ENCODE measurements at places on chromosomes 11 and 22.

GRCh38 chr11:44224867-44225501, 85.0 kb downstream of the ALX4 start:
- no peak for DNase-seq

GRCh38 chr11:6455070-6455469, 14.3 kb upstream of the HPX start:
- DNase-seq, result no peak

DNA sequence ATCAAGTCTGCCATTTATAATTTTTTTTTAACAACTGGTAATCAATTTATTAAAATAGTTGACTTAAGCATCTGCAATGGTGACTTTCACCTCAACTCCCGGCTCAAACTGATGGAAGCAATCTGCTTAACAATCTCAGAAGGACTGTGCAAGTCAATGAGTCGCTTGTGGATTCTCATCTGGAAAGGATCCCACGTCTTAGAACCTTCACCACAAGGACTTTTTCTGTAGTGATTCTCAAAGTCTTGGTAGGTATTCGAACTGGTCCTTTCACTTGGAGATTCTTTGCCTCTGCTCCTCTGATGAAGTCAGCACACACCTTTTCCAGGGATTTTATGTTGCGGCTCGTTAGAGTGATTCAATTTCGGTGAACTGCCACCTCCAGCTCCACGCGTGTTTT, 7.3 kb downstream of the RSF1 start:
- DNase-seq, result no peak

DNA sequence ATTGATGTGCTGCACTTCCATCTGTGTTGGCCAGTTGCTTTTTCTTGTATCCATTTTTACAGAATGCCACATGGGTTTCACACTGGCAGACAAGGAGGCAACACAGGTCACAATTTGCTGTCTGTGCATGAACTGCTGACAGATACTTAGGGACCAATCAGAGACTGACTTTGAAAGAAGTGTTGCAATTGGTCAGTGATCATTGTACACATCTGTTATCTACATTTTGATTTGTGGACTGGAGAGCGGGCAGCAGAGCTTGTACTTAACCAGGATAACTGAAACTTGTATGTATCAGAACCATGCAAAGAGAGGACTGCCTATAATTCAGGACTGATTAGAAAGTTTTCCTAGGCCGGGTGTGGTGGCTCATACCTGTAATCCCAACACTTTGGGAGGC, 21.8 kb downstream of the PRR5 start:
- no peak for DNase-seq

- DNase-seq, result no peak
Measured at GRCh38 chr22:19603767-19604166, 79.6 kb upstream of the CLDN5 start.

- no peak for DNase-seq
Measured at GRCh38 chr22:48619721-48620120, 1208.0 kb downstream of the BRD1 start.

GRCh38 chr11:104443387-104443786, 279.4 kb upstream of the PDGFD start:
- no peak for DNase-seq

DNA sequence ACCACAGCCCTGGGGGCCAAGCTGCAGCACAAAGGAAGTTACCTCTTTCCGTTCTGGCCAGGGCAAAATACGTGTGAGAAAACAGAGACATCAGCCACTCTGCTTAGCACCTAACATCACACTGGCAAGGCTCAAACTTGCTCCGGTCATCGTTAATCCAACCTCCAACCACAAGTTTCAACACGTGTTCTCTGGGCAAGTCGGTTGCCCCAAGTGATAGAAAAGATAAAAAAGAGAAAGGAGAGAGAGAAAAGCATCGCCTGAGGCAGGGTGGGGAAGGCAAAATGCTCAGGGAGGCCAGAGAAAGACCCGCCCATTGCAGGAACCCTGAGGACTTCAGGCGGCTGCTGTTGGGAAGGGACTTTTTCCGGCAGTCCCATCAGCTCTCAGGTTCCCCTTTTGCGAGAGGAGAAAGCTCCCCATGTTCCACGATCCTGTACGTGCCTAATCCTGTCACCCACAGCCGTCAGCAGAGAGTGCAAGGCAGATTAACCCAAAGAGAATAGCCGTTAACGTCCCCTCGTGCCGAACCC, 18.5 kb upstream of the B4GALNT4 start:
- peak; percentile 35 for DNase-seq

DNA sequence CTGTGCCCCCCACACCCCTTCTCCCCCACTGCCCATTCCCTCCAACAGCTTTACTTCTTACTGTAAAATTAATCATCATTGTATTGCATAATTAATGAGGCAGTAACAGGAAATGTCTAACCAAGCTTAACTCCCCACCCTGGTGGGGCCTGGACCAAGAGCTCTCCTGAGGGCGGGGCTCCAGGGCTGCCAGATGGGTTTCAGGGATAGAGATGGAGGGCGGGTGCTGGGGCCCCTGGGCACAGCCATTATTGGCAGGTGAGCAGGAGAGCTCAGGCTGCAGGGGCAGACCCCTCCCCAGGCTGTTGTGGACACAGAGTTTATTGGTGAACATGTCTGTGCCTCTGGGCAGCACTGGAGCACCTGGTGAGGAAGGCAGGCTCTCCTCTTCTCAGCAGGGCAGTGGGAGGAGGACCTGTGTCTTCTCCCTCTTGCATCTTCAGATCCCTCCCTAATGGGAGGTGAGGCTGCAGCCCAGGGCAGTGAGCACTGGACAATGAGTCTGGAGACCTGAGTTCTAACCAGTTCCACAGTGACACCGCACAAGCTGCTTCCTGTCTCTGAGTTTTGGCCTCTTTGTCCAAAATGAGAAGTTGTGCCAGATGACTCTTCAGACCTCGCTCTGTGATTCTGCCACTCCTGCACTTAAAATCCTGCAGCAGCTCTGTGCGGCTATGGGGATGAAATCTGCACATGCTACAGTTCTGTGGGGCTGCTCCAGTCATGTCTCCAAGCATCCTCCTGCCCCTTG, 233.3 kb downstream of the CEP164 start:
- no peak for DNase-seq

- no peak for DNase-seq
Measured at GRCh38 chr11:100830274-100830673, 143.2 kb downstream of the ARHGAP42 start.
